ENCODE measurements at places on chromosomes 3 and 15. TPM values are rescaled to one million over a fixed set of nuclear protein-coding genes. Genes with fewer than 3 reads are reported as not detected.

RBMS3 gene
- 4.0 TPM for total RNA-seq

FRMD5 gene
- total RNA-seq = 0.89 TPM

GPR156 gene
- not detected for total RNA-seq

GOLGA6A gene
- not detected for total RNA-seq

DNA sequence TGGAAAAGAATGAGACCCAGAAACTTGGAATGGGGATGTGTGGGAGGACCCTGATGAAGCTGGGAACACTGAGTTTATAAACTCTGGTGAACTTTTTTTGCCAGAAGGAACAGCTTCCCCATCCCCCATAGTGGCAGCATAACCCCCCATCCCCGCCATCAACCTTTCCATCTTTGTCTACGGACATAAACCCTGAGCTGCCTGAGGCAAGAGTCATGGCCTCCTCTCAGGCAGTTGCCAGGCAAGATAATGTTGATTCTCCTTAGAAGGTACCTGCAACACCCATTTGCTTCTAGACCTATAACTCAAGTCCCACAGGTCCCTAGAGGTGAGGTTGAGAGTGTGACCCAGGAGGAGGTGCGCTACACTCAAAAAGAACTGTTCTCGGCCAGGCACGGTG lies 11.5 kb downstream of the MAP4 start:
- DNase-seq = no peak

- no peak for DNase-seq
These were observed 40.9 kb upstream of the CCDC80 start for GRCh38 chr3:112681822-112682325.

DNA sequence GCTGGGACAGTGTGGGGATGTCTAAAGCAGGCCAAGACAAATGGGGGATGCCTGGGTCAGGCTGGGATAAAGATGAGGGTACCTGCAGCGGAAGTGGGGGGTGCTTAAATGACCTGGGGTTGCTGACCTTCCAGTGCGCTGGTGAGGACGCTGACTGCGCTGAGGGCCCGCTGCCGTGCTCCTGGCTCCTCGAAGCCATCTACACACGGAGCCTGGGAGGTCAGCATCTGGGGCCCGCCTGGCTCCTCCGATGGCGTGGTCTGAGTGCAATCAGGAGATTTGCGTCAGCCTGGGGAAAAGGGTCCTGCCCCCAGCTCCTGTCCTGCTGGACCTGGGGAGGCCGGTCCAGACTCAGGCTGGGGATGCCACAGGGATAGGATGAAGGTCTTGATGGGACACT lies 50.7 kb downstream of the SCN5A start:
- DNase-seq = peak; percentile 36

All from pancreas (tissue), 10 donors.